Immature natural killer cell (primary cell): ENCODE measurements at places on chromosomes 1 and 21.

- DNase-seq: no peak
Measured at GRCh38 chr1:112744009-112744578, 29.0 kb upstream of the PPM1J start.

GRCh38 chr1:151635479-151636072 is 23.7 kb downstream of the SNX27 start:
- no peak for DNase-seq

DNA sequence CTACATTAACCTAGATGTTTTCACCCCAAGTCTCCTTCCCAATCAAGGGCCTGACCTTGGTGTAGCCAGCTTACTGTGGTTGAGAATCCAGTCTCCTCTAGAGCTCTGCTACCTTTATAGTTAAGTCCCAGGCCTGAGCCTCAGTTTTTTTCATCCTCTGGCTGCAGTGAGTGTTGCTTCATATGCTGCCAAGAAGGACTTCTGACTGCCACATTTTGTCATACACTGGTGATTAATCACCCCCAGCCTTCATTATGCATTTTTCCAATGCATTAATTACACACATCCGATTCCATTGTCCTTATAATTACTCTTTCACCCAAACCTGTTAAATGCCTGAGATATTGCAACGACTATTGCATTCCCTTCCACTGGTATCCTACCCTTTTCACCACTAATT is 66.3 kb upstream of the FGGY start:
- DNase-seq: no peak

DNA sequence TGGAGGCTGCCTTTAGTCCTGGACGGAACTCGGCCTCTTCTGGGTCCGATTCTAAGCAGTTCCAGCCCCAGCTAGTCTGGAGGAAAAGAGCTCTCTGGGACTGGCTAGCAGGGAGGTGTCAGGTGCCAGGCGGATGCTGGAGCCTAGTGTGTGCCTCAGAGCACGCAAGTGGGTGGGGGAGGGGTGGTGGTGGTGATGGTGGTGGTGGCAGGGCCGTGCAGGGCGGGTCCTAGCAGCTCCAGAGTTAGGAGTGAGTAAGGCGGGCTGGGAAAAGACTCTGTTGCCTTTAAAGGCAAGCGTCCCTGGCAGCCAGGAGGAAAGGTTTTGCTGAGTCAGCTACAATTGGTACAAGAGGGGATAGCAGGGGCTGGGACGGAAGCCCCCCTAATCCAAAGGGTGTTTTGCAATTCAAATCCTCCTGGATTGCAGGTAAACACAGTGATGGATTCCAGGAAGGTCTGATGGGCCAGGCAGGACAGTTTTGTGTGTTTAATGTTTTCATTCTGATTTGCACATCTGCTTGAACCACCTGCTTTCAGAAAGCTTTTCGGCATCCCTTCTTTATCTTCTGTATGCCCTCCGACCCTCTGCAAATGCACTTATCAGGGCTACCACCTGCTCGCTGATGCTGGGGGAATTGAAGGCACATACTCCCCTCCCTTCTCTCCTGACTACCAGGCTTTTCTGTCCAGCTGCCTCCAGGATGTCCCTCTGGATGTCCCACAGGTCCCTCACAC is 4.1 kb upstream of the SLC2A1 start:
- DNase-seq: no peak
